Stimulated activated effector memory CD8-positive, alpha-beta T cell treated with anti-CD3 and anti-CD28 coated beads, Interleukin-12 subunit alpha, Interleukin-12 subunit beta, amount 100 ng/mL, for 72 hours (primary cell): ENCODE measurements at places on chromosomes 2 and 18.

DNA sequence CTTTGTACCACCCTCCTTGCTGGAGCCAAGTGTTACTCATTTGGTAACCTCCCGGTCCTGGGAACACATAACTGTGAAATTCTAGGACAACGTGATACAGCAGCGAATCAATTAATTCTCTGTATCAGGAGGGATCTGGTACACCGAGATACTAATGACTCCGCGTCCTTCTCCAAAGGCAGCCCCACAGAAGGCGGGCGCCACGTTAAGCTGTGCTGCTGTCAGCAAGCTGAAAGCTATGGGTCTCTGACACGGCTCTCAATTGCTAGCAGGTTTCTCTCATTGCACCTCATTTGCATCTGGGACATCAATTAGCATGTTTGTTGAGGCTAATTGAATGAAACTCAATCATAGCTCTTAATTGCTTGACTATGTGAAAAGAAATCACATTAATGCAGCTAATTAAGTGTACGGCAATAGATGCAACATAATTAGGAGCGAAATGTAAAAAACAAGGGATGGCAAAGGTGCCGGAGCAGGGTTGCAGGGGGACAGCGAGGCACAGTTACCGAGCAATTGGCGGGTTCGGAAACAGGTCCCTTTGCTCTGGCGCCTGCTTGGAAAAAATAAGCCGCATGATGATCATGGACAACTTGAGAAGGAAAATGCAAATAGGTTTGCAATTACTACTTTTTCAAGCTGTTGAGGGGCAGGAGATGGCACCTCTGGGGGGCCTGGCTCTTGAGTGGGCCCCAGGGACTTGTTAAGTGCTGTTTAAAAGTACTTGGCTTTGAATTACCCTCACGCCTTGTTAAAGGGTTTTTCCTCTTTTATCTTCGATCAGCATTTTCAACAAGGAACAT is 264.2 kb downstream of the GBX2 start:
- DNase-seq = no peak

DNA sequence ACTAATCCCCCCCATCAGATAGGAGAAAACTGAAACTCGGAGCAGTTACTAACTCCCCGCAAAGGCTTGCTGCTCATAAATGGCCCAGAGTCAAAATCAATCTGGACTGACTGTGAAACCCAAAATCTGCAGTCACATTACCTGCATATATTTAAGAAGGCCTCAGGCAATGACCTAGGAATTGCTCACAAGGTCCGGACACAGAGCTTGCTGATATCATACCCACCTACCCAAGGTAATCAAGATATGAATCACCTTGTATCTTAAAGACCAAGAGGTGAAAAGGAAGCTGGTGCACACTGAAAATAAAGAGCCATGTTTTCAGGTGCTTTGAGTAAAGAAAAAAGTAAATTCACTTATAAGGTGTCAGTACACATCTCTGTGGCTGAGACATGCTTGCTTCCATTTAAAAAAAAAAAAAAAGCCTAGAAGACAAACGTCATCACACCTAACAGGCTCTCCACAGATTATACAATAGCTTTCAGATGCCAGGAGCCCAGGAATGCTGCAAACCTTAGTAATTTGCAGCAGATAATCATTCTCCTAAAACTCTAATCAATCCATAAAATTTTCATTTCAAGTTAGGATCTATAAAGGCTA is 195.4 kb downstream of the ZEB2 start:
- peak; percentile 66 for DNase-seq

DNA sequence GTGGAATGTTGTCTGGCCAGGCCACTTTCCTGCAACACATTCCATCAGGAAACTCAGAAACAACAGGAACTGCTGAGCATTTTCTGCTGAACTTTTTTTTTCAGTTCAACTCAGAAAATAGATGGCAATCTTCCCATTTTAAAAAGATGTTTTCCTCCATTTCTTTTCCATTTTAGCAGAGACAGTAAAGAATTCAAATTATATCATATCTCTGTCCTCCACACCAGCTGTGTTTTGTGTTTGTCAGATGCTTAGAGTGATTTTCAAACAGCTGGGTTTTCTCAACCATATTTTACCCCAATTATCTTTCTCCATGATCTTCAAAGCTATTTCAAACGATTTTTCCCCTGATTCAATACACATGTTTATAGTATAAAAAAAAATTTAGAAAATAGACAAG is 713.4 kb downstream of the LRRTM4 start:
- DNase-seq = no peak

DNA sequence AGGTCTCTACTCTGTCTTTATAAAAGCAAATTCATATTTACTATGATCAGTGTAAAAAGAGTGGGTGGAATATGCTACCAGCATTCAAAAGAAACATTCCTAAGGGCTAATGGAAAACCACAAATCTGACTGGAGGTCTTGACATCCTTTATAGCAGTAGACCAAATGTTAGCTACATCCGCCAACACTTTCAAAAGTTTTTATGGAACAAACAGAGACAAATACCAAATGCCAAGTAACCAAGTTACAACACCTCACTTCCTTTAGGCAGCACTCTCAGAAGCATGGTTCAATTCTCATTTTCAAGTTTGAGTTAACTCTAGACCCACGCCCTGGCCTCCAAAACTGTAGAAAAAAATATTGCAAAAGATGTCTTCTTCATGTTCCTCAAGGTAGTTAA is 78.3 kb upstream of the SETBP1 start:
- no peak for DNase-seq

- DNase-seq = no peak
Observed at GRCh38 chr2:69577467-69578197, 65.9 kb downstream of the AAK1 start.

- no peak for DNase-seq
Observed at GRCh38 chr2:186732843-186733242, 39.0 kb downstream of the FAM171B start.

DNA sequence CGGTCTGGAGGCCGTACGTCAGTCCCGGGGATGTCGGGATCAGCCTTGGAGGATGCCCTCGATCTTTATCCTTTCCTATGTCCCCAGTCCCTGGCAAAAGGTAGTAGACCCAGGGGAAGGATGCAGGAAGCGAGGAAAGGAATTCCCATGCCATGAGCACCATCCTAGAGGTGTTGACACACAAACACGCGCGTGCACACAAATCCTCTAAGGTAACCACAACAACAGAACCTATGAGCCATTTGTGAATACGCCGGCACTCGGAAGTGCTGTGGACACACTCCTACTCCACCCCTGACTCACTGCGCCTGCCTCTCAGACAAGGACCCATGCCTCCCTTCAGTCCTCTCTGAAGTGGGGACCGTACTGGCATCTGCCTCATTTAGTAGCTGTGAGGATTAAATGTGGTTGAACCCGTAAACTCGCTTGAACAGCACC is 11.3 kb upstream of the MLPH start:
- DNase-seq = no peak

GRCh38 chr2:218663901-218664300 is 4.4 kb downstream of the BCS1L start:
- no peak for DNase-seq

DNA sequence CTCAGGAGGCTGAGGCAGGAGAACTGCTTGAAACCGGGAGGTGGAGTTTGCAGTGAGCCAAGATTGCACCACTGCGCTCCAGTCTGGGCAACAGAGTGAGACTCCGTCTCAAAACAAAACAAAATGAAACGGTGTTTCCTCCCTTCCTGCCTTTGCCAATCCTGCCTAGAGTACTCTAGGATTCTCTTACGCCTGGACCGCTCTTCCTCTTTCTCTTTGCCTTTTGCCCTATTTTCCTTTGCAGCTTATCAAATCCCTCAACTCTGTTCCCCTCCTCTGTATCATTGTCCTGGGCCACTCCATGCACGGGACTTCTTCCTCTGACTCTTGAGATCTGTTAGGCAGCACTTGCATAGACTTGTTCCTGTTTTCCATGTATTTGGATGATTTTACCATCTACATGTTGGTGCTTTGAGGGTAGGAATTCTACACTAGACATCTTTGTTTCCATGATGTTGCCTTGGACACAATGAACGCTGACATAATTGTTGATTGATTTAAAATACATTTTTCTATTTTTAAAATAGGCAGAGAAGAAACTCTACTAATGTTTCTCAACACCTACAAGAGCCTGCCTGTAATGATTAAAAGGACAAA is 24.8 kb upstream of the ACYP2 start:
- no peak for DNase-seq

DNA sequence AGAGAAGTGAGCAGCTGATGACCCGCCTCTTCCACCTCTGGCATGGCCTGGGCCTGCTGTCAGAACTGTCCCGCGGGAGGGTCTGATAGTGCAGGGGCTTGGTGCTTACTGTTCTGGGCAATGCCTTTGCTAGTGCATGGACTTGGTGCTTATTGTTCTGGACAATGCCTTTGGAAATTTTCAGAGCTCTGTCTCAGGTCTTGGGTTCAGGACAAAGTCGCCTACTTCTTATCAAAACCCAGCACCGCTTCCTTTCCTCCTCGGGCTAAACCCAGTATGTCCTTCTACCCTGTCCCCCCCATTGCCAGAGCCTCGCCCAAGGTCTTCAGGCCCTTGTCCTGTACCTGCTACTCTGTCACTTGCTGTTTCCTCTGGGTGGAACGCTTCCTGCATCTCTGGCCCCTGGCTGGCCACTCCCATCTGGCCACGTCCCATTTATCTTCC is 149.6 kb downstream of the ACKR3 start:
- no peak for DNase-seq

- no peak for DNase-seq
Observed at GRCh38 chr2:42125841-42126594, 43.1 kb upstream of the EML4 start.

DNA sequence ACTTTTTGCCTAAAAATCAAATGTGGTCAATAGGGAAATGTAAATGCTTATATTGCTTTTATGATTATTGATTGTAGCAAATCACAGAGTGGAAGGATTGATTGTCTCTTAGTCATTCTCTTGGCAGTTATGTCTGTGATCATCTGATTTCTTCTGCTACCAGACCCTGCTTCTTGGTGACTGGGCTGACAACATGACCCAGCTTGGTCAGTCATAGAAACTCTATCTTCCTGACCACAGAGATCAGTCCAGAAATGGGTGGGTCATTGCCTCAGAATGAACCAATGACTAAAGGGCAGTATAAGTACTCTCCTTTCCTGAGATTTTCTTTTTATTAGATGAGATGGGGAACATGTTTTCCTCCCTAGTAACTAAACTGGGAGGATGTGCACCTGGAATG is 87.6 kb downstream of the MAIP1 start:
- DNase-seq = no peak

GRCh38 chr2:98483257-98483861 is 38.7 kb downstream of the INPP4A start:
- DNase-seq = peak; percentile 70

- no peak for DNase-seq
Observed at GRCh38 chr2:187188783-187189631, 259.0 kb downstream of the CALCRL start.

DNA sequence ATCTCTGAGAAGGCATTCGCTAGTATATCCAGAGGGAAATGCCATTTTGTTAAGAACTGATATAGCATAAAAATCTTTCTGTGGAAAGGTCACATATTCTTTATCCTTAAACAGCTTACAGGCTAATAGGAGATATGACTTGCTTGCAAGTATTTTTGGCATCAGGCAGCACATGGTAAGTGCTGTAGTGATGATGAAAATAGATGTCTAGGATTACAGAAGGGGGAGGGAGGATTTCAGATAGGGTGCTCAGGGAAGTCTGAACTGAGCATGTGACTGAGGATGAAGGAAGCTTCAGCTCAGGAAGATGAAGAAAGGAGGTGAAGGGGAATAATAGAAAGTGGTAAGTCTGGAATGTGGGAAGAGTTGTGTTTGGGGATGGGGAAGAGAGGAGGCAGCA is 158.5 kb upstream of the NOSTRIN start:
- no peak for DNase-seq

DNA sequence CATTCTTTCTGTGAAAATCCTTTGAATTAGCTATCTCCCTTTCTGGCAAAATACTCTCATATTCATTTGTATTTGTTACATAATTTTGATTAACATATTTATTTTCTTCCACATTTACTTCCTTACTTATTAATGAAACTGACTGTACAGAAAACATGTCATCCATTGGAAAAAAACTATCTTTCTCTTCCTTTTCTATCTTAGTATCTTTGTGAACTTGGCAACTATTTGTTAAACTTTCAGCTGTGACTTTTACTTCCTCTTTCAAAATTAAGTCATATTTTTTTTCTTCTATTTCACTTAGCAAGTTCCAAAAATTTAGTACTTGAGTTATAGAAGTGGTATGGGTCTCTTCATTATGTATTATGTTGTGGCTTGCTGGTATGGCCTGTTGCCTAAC is 2.6 kb downstream of the RAD51AP2 start:
- no peak for DNase-seq

- DNase-seq = no peak
Observed at GRCh38 chr18:9177031-9177430, 40.5 kb downstream of the ANKRD12 start.

GRCh38 chr2:96802721-96803120 is 13.3 kb upstream of the CNNM3 start:
- DNase-seq = no peak

GRCh38 chr2:72006188-72006736 is 141.4 kb downstream of the CYP26B1 start:
- no peak for DNase-seq

DNA sequence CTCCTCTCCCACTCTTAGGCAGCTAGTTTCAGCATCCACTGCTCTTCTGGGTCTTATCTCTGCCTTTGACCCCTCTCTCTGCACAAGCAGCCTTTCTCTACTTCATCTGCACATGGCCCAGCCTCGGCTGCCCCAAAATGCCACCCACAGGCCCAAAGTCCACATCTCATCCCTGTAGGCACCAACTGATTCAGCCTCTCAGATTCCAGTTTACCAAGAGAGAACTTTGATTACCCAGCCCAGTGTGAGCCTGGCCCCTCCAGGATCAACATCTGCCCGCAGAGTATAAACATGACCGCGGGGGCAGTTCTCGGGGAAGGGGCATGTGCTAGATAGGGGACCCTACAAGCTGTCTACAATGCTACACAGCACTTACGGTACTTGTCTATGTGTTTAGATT is 141.7 kb downstream of the RTN4 start:
- no peak for DNase-seq

DNA sequence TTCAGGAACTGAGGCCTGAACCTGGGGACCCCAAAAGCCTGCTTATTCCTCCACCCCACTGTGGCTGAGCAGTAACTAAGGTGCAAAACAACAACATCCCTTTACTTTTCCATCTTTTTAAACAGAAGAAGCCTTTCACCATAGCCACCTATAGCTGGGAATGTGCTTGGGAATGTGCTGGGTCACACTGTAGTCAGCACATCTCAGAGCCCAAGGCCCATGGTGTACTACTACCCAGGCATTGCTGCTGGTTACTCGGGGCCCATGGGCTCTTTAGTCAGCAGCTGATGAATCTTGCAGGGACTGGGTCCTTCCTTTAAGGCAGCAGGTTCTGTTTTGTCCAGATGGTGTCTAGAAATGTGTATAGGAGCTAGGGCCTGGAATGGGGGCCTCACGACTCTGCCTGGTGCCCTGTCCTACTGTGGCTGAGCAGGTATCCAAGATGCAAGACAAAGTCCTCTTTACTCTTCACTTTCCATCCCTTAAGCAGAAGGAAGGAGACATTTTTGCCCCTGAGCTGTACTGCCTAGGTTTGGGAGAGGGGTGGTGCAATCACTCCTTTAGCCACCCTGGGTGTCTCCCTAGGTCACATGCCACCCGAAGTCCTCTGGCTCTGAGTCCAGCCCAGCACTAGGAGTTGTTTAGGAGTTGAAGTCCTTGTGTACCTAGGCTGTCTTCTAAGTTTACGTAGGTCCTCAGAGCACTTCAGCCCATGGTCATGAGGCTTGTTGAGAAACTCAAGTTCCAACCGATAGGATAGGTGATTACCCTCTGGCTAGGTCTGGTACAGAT is 70.1 kb downstream of the OXER1 start:
- no peak for DNase-seq

- no peak for DNase-seq
Observed at GRCh38 chr2:2253172-2254016, 77.7 kb downstream of the MYT1L start.
